ENCODE measurements at places on chromosomes 12 and 14.
A peak's percentile ranks its signal among the peaks of the same experiment; 100 is the strongest.

DNA sequence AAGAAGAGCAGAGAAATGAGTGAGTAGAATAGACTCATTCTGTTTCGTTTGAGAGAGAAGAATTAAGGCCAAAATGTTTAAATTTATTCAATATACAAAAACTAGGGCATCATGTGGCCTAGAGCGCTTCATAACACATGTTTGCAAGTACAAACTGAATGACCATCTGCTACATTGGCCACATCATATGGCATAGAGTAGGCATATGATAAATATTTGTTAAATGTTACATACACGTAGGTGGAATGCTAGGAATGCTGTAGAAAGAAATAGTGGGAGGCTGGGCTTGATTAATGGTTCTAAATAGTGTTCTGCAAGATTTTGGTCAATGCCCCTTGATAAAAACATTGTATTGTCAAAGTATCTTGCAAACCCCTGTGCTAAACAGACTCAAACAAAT, 10.8 kb downstream of the MGP start:
- no peak for DNase-seq

DNA sequence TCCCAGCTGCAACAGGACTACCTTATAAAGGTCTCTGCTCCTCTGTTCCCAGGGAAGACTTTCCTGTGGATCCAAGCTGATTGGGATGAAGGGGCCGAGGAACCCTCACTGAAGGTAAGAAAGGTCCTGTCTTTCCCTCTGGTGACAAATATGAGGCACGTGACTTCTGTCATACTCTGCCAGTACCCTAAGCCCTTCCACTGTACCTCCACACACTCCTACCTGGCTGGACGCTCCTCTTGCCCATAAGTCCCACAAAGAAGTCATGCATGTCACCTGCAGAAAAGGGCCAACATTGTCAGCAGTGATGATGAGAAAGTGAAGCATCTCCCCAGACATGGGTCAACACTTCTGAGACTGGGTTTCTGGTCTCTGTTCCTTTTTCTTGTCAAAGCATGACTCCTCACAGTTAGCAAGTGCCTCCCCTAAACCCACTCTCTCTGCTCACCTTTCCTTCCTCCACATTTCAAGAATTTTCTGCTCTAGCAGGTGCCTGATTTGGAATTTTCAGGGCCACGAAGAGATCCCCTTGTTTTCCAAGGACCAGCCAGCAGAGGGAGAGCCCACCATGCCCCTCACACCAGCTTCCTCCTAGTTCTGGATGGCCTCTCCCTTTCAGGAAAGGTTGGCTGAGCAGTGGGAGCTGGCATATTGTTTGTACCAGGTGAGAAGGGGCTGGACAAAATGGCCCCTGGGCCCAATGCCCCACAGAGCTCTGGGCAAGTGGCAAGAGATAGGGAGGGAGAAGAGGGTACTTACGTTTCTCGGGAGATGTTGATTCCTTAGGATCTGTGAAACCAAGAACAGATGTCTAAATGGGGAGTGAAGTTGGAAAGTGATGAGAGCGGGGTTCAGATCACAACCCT, 3.5 kb downstream of the TAC3 start:
- DNase-seq: no peak

GRCh38 chr14:101956179-101956885, 8.0 kb upstream of the DYNC1H1 start:
- no peak for DNase-seq

DNA sequence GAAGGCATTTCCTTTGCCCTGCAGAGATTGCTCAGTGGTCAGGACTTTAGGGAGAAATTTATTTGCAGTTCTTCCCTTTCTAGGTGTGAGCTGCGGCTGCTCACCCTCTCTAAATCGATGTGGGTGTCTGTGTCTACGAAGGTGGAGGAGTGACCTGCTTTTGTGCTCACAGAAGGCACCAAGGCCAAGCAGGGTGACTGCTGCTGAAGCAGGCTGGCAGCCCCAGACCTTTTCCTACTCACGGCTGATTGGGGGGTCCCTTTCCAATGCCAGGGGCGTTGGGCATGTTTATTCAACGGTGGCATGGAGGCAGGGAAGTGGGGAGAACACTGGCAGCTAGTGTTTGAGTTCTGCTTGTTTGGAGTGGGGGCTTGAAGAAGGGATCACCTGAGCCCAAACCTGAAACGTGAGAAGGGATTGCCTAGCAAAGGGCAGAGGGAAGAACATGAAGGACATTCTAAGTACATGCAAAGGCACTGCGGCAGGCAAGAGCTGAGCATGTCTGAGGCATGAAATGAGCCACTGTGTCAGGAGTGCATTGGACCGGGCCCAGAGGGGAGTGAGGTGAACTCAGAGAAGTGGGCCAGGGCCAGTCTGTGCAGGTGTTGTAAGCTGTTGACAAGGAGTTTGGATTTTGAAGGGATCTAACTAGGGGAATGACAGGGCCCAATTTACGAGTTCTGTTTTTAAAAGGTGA, 56.3 kb downstream of the CACNA1C start:
- no peak for DNase-seq

DNA sequence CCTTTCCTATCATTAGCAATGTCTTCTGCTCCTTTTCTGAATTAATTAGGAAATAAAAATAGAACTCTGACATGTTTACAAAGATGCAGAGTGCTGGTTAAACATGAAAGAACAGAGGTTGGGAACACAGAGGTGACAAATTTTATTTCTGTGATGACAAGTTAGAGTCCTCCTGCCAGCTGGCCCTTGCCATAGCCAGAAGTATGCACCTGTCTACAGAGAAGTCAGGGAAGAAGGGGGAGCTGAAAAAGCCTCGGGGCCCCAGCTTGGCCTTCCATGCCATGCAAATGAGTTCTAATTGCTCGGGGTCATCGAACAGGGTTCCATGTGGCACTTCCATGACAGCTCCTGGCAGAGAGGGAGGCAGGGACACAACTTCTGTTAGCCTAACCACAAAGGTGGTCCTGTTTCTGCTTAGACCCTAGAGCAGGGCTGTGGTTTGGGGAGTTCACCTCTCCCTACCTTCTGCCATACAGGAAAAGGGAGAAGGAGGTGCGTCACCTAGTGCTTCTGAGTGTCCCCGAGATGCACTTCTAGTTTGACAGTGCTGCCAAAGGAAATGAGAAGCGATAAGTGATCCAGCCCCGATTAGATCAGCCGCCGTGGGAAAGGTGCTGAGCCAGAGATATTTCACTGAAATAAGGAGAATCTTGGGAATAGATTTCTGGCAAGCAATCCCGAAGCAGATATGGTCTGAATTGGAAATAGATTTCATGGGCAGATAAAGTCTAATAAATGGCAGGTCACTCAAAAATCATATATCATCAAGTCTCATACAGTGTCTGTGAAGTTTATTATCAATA, 155.8 kb upstream of the FOXN3 start:
- DNase-seq: no peak

GRCh38 chr14:93375673-93376156, 28.7 kb downstream of the COX8C start:
- DNase-seq: no peak

DNA sequence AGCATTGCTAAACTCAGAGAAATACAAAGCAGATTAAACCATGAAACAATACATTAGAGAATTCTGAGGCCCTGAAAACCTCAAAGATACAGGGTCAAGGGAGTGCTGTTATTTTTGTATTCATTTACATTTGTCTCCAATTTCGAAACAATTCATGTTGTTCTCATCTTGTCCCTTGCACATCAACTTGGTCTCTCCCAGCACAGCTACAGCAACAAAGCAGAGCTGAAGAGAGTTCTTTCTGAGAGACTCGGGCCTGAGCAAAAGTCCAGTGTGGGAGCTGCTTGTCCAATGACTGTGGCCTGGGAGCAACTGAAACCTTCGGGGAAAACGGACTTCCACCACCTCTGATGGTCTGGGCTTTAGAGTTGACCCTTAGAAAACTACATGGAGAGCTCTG, 79.4 kb upstream of the CDKN3 start:
- no peak for DNase-seq

GRCh38 chr12:112236786-112237185, 111.4 kb downstream of the TRAFD1 start:
- DNase-seq: no peak

GRCh38 chr12:83106873-83107272, 420.2 kb downstream of the TMTC2 start:
- DNase-seq: no peak

DNA sequence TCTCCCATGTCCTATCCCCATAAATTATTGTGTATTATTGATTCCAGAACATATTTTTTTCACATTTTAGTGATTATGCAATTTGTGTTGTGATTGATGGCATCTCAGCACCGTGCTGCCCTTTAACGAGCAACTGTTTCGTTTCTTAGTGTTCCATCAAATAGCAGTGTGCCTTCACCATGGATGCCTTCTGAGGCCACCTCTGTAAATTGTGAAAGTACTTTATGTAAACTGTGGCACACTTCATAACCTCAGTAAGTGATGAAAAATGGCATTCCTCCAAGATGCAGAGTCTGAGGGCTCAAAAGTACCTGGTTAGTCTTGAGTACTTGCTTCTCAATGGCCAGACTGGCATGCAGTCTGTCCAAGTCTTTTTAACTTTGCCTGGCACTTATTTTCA, 8.2 kb downstream of the CHST11 start:
- DNase-seq: no peak

DNA sequence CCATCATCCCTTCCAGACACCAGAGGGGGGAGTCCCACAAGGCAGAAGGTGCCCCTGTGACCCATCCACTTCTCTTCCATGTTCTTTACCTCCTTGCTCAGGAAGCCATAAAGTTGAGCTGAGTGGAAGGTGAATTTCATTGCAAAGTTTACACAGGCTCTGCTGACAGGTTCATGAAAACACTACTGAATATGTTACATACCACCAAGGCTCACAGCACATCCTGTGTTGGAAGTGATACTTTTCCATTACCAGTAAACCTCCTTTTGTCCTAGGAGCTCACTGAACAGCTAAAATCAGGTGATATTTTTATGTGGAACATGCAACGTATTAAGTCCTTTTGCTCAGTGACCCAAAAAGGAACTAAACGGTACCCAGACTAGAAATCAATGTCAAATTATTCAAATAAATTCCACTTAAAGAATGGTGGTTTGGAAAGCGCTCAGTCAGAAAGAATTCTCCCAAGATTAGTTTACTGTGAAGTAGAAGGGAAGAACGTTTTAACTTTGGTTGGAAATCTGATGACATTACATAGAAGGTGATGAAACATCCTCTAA, 196.2 kb upstream of the NUDT4 start:
- no peak for DNase-seq

- DNase-seq: no peak
These were observed 494.7 kb downstream of the NRXN3 start for GRCh38 chr14:78664841-78665240.

DNA sequence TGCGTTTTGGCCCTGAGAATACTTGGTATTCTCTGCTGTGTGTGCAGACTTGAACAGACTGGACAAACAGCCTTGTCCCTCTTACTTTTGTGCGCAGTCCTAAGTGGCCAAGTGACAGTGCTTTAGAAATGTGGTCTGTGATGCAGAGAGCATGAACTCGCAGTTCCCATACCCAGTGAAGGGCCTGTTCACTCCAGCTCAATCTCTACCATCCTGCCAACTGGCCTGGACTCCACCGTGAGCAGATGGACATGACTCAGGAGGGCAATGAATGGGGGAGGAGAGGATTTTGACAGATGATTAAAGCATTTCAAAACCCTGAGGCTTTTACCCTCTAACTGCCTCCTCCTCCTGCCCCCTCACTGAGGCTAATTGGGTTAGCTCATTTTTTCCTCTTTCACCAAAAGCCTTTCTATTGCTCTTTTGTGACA, 62.5 kb upstream of the PYGL start:
- DNase-seq: peak; percentile 19

DNA sequence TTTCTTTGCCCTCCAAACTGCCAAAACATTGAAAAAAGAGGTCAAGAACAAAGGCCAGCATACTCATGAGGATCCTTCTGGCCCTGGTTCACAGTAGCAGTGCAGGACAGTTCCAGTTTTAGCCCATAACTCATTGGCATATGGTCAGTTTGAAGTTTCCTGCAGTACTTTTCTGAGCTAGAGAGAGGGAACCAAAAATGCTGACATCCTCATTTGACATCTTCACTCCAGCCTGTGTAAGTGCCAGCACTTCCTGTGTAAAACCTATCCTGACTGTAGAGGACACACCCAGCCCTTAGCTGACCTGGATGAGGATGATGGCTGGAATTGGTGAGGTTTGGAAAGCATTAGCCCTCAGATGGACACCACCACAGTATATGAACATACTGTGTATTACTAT, 84.1 kb downstream of the FGD4 start:
- DNase-seq: no peak

GRCh38 chr14:76923431-76924370, 97.5 kb downstream of the LRRC74A start:
- DNase-seq: no peak

DNA sequence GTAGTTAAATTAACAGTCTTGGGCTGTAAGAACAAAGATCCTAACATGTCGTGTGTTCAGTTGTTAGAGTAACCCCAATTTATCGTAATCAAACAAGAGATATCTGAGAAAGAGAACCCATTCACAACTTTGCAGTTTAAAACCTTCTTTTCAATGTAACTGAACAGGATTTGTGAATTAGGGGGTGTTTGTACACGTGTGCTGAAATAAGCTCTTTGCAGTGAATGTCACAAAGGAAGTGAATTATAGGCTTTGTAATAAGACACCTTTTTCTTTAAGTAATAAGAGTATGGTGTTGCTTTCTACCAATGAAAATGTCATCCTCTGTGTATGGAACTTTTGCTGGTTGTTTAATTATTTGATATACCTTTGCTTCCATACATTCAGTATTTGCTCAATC, 114.0 kb downstream of the ALX1 start:
- DNase-seq: no peak

GRCh38 chr12:88237954-88238353, 95.8 kb downstream of the TMTC3 start:
- peak; percentile 39 for DNase-seq

DNA sequence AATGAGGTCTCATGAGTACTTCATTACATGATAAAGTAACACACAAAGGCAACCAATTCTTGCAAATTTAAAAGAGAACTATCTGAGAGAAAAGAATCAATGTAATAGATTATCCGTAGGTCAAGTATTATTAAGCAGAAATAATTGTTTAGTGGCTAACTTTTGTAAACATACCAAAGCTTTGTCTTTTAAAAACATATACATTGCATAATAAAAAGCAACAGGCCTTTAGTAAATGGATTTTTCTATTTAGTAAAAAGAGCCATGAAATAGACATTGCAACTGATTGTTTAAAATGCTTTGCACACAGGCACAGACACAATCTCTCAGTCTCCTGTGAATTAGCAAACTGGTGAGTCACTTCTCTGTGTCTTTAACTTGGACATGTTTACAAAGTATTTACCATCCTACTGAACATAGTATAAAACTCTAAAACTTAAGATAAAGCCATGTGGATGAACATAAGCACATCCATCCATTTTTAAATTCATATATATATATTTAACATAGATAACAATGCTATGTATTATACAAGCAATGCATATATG, 518.7 kb upstream of the MGAT4C start:
- no peak for DNase-seq

DNA sequence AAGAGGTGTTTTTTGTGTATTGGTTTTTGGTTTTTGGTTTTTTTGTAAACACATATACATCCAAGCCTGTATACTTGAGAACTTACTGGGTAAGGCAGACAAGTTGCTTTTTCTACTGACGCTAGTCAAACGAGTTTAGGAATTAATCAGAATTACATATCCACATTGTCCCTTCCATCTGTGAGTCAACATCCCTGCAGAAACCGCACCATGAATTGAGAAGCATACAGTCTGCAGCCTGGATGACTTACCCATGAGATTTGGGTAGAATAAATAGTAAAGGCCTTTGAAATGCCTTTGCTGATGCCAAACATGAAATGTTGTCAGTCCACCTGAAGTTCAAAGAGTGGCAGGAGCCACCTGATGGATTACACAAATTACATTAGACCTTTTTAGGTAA, 21.4 kb upstream of the C12orf42 start:
- no peak for DNase-seq
